ENCODE measurements at places on chromosomes 7 and 10. TPM values are rescaled to one million over a fixed set of nuclear protein-coding genes. Genes with fewer than 3 reads are reported as not detected.

The HABP2 gene
- 0.26 TPM for total RNA-seq

The STEAP1 gene
- 0.81 TPM for total RNA-seq

The GBX1 gene
- not detected for total RNA-seq

The MPP7 gene
- 10.7 TPM for total RNA-seq

The GIMAP7 gene
- 6.7 TPM for total RNA-seq

The RET gene
- total RNA-seq: 1.2 TPM

The TFPI2 gene
- not detected for total RNA-seq

The AFAP1L2 gene
- total RNA-seq: 3.5 TPM

The OR9A2 gene
- total RNA-seq: not detected

The HOXA6 gene
- total RNA-seq: 5.6 TPM

The SYNPO2L gene
- total RNA-seq: 31.7 TPM

The RBM17 gene
- 53.2 TPM for total RNA-seq

The SUGCT gene
- 2.5 TPM for total RNA-seq

The DENND11 gene
- 7.0 TPM for total RNA-seq

The TMEM139 gene
- total RNA-seq: not detected

The MEST gene
- total RNA-seq: 1.4 TPM

The SSC4D gene
- total RNA-seq: 0.25 TPM

The PAPOLB gene
- total RNA-seq: not detected
